PC-9 (cell line): ENCODE measurements at places on chromosomes 11 and 22. TPM values are rescaled to one million over a fixed set of nuclear protein-coding genes. Genes with fewer than 3 reads are reported as not detected.
A peak's percentile ranks its signal among the peaks of the same experiment; 100 is the strongest.

GRCh38 chr11:111465400-111465799, 46.8 kb downstream of the BTG4 start:
- no peak for DNase-seq

GRCh38 chr11:118877487-118878162, 6.1 kb upstream of the CXCR5 start:
- DNase-seq: no peak

The ANO9 gene
- total RNA-seq: 18.1 and 27.6 TPM in 2 replicates

The RAB36 gene
- total RNA-seq: 5.8 and 6.8 TPM in 2 replicates

DNA sequence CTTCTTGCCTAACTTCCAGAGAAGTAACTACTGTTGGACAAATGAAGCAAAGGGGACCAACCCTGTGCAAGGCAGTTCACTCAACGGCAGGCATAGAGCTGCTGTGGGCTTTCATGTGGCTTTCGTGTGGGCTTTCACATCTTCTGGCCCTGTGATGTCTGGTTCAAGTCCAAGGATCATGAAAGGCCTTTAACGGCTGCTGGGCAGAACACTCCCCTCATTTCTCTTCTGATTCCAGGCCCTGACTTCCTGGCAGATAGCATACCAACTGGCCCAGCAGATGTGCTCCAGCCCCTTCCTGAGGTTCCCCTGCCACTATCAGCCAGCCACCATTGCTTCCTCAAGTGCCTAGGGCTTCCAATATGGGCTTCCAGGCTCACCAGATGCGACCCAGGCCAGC, 28.7 kb upstream of the CTR9 start:
- DNase-seq: no peak

DNA sequence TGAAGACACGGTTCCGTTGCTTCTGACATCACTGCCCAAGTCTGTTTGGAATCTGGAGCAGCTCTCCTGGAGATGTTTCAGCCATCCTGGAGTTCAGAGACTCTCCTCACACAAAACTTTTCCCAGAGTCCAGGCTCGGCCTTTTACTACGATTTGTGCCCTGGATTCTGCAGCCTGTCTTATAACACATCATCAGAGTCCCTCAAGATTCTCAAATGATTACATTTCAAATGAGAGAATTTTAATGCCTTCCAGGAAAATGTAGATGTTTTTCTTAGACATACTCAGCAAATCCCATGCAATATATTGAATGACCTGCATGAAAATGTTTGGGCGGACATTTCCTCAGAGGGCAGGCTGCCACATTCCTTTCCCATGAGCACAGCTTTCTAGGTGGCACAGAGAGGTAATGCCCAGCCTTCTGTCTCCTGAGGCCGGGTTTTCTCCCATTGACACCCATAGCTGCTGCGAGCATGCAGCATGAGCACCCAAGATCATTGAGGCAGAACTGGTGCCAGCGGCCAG, 129.1 kb downstream of the SNX19 start:
- peak; percentile 56 for DNase-seq

DNA sequence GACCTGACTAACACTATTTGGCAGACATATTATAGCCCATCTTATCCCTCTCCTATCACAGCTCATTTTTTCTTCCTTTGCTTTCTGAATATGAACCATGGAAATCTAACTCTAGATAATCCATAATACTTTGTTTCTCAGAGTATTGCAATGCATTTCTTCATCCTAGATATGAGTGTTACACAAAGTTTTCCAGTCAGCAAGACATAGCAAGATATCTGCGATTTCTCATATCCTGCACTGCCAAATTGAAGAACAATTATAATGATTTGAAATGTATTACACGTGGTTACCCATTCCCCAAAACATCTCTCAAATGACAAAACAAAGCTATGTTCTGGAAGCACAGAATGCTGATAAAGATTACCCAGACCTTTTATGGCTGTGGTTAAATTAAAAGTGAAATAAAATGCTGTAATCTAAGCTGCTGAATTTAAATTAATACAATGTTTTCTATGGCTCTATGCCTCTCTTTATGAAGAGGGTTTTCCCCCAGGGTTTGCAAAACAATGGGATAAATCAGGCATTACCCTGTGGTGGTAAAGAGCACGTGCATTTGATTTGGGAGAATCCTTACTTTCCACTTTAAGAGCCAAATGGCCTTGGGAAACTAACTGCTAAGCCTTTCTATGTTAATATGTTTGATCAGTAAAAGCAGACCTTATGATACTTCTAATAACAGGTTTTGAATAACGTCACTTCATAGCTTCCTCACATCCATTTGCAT, 1291.0 kb upstream of the CNTN5 start:
- DNase-seq: no peak

DNA sequence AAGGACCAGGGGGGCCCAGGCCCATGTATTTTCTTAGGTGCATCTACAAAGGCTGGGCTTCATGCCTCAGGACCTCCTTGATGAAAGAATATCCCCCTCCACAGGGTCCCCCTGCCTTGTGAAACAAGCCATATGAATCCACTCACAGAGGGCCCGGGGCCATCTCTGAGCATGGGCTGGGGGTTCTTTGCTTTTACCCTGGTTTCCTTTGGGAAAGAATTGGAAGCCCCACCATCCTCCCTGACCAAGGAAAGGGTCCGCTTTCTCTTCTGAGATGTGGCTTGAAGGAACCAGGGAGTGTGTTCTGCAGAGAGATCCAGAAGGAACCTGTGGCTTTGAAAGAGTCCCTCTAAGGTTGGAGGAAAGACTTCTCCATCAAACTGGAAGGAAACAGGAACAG, 9.2 kb upstream of the ANO1 start:
- DNase-seq: no peak

DNA sequence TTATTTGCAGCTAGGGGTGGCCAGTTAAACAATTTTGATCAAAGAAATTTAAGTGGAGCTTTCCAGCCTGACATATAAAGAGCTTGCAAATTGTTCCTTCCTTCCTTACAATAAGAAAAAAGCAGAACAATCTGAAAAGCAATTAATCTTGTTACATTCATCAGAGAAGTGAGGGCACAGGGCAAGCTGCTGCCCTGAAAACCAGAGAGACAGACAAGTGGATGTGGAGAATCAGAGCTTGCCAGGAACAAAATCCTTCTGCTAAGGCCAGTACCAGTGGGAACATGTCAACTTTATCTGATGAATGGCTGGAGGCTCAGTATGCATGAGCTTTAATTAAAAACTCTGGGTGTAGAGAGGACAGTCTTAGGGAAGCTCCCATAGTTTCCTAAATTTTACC, 8.8 kb downstream of the CCDC179 start:
- no peak for DNase-seq

- DNase-seq: no peak
Observed at GRCh38 chr22:22474733-22475132, 33.8 kb downstream of the ZNF280B start.

The BTG4 gene
- total RNA-seq: not detected in 2 replicates

GRCh38 chr11:98036810-98037209, 983.9 kb upstream of the CNTN5 start:
- no peak for DNase-seq

The TIMM10B gene
- total RNA-seq: 18.5 and 22.3 TPM in 2 replicates

DNA sequence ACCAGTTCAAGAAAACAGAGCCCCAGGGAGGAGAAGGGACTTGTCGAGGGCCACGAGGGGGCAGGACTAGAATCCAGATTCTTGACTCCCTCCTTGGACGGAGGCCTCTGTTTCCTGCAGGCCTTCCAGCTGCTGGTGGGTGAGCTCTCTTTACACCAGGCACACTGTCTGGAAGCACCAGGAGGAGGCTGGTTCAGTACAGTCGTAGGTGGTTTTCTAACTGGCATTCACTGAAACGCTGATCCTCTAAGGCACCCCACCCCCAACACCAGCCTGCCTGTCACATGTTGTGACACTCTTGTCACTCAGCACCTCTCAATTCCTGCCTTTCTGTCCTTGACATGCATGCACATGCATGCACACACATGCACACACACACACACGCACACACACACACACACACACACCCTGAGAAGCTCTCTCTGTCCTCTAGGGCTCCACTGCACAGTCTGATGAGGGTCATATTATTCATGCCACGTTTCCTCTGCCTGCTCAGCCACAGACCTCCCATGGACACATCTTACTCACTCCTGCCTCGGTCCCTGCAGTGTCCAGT, 751 bp downstream of the MS4A10 start:
- no peak for DNase-seq

GRCh38 chr11:101929294-101929915, 13.1 kb upstream of the ANGPTL5 start:
- no peak for DNase-seq

DNA sequence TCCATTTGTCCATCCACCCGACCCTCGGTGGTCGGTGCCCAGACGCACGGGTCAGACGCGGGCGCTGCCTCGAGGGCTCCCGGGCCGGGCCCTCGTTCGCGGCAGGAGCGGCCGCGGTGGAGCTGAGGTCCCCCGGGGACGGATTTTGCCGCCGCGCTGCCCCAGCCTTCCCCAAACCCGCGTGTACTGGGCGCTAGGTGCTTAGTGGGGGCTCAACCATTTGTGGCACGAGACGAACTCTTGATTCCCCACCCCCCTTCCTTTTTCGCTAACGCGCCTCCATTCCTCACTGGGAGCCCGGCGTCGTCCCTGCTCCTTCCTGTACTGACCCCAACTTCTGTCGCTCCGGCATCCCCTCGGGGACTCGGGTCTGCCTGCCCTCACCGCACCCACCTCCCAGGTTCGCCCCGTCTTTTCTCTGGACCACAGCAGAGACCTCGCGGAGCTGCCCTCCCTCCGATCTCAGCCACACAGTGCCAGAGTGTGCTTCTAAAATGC, 789 bp upstream of the CBX7 start:
- DNase-seq: no peak

- DNase-seq: peak; percentile 25
Observed at GRCh38 chr11:47148270-47148669, 28.4 kb downstream of the ARFGAP2 start.
